ENCODE measurements at places on chromosomes 5 and 9.

DNA sequence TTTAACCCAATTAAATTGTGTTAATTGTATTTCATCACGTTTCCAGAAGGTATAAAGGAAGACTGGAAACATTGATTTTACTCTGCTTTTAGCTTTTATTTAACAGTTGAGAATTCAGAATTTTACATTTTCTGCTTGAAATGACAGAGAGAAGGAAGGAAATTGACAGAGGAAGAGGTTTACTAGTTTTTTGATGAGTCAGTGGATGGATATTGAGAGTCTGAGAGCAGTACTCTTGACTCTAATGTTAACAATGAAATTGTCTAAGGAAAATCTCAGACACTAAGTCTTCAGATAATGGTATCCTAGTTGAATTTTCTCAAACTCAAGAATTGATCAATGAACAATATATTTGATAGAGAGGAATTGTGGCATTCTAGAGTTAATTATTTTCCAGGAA, 60.6 kb downstream of the IPO11 start:
- no peak for DNase-seq

GRCh38 chr9:112559629-112560413, 73.2 kb downstream of the KIAA1958 start:
- no peak for DNase-seq

GRCh38 chr5:67301285-67301903, 104.8 kb upstream of the CD180 start:
- DNase-seq, result peak; percentile 99

DNA sequence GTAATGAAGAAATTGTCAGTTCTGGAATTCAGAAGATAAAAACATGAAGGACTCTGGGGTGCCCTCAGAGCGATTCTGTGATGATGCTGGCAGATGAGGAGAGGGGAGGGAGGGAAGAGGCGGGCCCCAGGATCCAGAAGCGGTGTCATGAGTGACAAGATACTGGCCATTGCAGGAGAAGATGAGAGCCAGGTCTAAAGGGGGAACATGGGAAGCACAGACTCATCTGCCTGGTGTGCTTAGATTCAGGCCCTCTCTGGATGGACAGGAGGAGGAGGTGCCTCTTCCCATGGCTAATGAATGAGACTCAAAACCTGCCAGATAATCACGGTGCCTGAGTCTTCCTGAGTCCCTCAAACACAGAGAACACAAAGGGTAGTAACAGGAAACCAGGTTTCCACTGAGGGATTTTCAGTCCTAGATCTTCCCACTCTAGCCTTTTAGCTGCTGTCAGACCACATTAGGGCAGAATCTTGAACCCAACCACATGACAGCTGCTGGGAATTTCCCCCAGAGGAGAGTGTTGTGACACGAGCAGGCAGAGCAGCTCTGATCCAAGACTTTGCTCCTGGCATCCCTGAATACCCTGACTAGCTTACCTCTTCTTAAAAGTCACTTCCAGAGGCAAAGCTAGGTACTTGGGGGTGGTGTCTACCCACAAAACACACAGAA, 28.2 kb upstream of the HSPA9 start:
- peak; percentile 38 for DNase-seq

DNA sequence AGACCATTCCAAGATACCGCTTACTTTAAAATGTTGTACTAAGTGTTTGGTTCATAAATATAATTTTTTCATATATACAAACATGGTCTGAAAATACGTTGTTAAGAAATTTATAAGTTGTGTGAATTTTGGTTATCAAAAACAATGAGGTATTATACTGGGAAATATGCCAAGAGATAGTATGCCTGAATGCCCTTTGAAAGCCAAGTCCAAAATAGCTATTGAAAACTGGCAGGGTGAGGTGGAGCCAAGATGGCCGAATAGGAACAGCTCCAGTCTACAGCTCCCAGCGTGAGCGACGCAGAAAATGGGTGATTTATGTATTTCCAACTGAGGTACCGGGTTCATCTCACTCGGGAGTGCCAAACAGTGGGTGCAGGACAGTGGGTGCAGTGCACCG, 533.5 kb downstream of the ZNF608 start:
- no peak for DNase-seq

DNA sequence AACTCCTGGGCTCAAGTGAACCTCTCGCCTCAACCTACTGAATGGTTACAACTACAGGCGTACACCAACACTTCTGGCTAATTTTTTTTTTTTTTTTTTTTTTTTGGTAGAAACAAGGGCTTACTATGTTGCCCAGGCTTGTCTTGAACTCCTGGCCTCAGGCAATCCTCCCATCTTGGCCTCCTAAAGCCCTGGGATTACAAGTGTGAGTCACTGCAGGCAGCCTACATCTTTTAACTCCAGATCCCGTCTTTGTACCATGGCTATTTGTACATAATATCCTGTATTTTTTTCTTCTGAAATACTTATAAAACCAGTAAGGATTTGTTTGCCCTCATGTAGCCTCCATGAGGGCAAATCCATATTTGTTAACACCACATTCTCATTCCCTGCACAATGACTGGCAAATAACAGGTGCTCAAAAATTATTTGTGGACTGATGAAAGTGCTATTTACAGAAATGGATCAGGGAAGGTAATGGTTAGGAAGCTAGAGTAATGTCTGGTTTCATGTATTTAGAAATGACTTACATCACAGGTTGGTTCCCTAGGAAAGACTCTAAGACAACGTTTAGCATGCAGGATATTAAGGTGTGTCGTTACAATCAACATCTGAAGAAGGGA, 51.9 kb upstream of the POU5F2 start:
- DNase-seq, result no peak

- DNase-seq, result no peak
Observed at GRCh38 chr9:137843355-137843754, 34.2 kb upstream of the CACNA1B start.

GRCh38 chr9:93679536-93680442, 103.4 kb downstream of the PHF2 start:
- DNase-seq, result no peak

GRCh38 chr5:33631786-33632185, 191.0 kb downstream of the TARS1 start:
- peak; percentile 25 for DNase-seq

DNA sequence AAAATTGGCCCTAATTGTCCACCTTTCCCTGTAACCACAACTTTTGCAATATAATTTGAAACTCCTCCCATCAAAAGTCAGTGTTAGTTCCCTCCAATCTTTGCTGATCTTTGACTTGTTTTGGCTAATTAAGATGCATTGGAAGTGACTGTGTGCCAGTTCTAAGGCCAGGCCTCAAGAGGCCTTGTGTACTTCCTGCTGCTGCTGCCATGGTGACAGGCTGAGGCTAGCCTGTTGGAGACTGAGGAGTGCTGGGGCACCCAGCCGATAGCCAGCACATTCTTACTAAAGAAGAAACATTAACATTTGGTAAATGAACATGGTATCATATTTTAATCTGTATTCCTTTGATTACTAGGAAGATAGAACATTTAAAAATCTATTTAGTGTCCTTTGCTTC, 86.5 kb downstream of the SREK1 start:
- peak; percentile 12 for DNase-seq

DNA sequence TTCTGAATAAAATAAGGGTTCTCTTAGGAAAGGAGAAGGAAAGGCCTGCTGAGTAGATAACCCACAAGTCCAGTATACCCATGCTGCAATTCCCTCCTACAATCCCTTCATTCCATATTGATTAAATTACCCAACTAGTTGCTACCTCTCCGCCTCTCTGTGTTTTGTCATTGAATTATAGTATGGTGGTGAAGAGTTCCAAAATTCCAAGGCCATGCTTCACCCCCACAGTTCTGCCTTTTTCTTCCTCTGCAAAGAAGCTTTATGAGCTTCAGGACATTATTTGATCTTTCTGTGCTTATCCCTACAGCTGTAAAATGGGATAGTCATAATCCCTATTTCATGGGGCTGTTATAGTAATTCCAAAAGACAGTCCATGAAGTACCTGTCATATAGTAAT, 215.6 kb downstream of the ACTL7B start:
- no peak for DNase-seq

GRCh38 chr5:142860270-142860669, 90.1 kb downstream of the ARHGAP26 start:
- no peak for DNase-seq

DNA sequence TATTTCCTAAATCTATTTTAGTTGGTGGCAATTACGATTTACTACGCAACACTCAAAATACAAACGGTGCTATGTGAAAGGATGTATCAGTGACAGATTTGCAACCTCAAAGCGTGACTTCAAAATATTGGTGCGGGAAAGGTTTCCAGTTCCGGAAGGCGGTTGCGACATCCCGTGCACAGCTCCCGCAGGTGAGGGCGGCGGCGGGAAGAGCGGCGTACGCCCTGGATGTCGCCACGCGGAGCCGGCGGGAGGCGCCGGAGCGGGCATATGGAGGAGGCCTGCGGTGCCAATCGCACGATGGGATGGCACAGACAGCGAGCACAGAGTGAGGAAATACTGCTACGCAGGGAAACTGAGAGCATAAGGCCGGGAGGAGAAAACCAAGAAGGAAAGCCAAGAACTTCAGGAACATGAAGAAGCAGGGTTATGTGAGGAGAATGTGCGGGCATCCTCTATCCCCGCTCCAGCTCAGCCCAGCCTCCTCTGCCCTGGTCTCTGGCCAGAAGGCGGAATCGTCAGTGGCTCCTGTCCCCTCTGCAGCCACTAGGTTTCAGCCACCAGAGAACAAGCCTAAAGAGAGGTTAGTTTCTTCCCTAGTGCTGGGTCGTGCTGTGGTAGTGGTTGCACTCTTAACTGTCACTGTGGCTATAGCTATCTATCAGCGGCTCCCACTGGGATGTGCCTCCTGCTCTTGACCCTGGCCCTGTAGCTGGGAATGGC, 378.1 kb upstream of the TLE4 start:
- no peak for DNase-seq

GRCh38 chr5:147701468-147701867, 81.1 kb downstream of the JAKMIP2 start:
- no peak for DNase-seq

DNA sequence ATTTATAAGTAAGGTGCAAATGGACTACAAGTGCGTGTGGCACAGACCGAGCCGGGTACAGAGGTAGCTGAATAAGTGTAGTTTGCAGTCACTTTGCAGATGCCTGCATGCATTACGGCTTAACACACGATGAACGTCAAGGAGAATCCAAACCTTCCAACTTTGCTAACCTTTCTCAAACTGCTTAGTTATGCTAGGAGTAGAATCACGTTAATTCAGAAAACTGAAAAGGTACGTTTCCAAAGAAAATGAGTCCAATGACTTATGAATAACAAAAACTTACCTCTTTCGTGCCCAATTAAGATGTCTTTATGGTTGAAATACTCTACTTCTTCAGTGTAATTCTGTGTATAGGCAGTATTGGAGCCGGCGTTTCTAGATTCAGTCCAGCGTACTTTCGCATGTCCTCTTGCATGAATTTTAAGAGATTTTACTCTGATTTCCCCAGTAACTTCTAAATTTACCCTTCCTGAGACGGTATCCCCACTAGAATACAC, 539 bp downstream of the ARRDC3 start:
- peak; percentile 58 for DNase-seq

DNA sequence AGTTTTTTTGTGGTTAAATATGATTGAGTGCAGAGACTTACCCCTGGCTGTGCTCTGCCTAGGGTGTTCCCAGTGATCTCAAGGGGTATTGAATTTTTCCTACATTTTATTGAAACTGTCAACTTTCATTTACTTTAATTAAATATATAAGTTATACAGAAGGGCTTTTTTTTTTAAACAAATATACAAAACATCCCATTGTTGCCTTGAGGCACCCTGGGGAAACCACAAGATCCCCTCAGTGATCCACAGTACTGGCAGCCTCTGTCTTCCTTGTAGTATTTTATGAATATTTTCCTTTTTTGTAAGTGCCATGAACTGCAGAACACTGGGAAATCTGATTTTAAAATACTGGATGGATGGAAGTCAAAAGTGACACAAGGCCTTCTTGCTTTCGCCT, 123.7 kb downstream of the TLE1 start:
- no peak for DNase-seq

- DNase-seq, result no peak
Observed at GRCh38 chr5:178499352-178499751, 90.8 kb downstream of the COL23A1 start.

- DNase-seq, result peak; percentile 53
Observed at GRCh38 chr9:91900055-91900796, 49.8 kb downstream of the ROR2 start.

GRCh38 chr5:75611311-75612225, at the start of gene ANKDD1B:
Gene ANKDD1B (plus strand): TSS chr5:75611453. CDS start chr5:75611635, 182 bp downstream.
- peak; percentile 69 for DNase-seq

- DNase-seq, result peak; percentile 33
Observed at GRCh38 chr9:7402334-7403027, 397.1 kb downstream of the DMAC1 start.

- DNase-seq, result no peak
Observed at GRCh38 chr5:176535664-176536131, 1.5 kb downstream of the RNF44 start.

DNA sequence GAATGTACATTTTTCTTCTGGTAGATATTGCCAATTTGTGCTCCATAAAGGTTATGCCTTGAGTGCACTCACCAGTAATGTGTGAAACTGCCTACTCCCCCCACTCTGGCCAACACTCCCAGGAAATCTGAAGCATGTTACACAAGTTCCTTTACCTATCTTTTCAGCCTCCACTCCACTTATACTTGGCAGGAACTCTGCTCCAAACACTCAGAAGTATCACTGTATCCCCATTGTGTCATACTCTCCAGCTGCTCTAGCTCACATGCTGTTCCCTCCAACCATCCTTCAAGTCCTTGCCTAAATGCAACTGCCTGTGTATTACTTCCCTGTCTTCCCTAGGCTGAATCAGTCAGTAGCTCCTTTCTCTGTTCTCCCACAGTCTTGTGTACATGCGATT, 28.3 kb downstream of the POU4F3 start:
- DNase-seq, result no peak

DNA sequence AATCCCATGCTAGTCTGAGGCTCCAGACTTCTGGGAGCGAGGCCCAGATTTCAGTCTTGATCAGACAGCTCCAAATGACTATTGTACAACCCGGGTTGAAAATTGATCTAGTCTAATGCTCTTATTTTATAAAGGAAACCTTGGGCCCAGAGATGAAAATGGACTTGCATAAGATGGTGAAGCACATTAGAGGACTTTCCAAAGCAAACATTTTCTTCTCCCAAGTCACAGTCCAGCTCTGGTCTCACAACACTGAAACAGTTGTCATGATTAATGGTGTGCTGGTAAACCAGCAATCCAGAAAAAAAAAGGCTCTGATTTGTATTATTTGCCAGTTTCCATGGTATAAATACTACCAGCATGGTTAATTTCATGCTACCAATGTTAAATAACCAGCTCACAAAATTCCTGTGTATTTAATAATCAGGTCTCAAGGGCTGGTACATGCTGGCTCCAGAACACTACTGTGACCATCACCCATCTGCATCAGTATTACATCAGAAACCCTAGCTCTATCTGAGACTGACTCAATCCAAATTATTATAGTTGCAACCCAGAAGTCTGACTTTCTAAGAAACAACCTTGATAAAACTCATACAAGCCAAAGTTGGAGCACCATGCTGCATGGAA, 32.5 kb upstream of the ABLIM3 start:
- no peak for DNase-seq

- no peak for DNase-seq
Observed at GRCh38 chr9:7879551-7880245, 80.1 kb upstream of the DMAC1 start.

- no peak for DNase-seq
Observed at GRCh38 chr9:27386571-27387091, 89.7 kb upstream of the EQTN start.

Measured in fibroblast of villous mesenchyme (primary cell).